ENCODE measurements at places on chromosomes 13 and 19.

DNA sequence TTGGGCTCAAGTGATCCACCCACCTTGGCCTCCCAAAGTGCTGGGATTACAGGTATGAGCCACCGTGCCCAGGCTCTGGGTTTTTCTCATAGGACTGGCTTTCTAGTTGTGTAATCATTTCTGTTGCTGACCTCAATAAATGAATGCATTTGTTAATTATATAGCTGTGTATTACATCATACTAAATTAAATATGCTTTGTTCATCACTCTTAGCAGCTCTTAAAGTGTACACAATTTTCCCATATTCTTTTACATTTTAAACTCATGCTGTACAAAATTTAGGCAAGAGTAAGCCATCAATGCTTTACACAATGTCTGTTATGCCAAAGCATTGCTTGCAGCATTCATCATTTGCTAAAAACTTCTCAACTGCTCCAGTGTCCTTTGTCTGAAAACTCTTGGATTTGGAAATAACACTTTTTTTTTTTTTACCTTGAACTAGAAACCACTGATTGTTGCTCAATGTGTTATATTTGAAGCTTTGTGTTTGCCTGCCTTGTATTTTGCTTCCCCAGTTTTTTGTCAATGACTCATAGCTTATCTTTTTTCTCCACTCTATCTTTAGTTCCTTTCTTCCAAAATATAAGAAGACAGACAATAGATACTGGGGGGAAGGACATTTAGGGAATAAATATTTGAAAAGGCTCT, 31.4 kb downstream of the CCDC122 start:
- DNase-seq: no peak

GRCh38 chr19:48874303-48875135, 2.3 kb downstream of the PPP1R15A start:
- no peak for DNase-seq

DNA sequence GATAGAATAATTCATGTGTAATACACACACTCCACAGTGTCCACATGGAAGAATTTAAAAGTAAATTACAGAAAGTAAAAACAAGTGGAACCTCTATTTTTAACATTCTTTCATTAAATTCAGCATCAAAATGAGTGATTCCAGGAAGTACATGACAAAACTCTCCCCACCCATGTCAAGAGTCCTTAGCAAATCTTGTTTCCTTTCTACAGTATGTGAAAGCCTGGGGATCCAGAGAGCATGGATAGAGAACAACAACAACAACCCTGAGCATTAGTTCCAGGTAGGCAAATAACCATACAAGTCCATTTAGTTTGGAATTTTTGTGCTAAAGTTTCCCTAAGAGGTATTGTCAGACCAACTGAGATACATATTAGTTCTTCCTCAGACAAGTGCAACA, 267.9 kb downstream of the ENOX1 start:
- DNase-seq: no peak

GRCh38 chr19:45716359-45717130, 14.2 kb downstream of the FBXO46 start:
- DNase-seq: no peak

- DNase-seq: no peak
These were observed 198.7 kb upstream of the SLITRK1 start for GRCh38 chr13:84080748-84081530.

GRCh38 chr19:41612483-41612882, 14.4 kb downstream of the CEACAM4 start:
- no peak for DNase-seq

- no peak for DNase-seq
These were observed 17.7 kb upstream of the OLFM2 start for GRCh38 chr19:9953802-9954542.

- DNase-seq: peak; percentile 80
These were observed 72.5 kb upstream of the MRI1 start for GRCh38 chr19:13691569-13692435.

- no peak for DNase-seq
These were observed 16.7 kb upstream of the EMC10 start for GRCh38 chr19:50459638-50460037.

DNA sequence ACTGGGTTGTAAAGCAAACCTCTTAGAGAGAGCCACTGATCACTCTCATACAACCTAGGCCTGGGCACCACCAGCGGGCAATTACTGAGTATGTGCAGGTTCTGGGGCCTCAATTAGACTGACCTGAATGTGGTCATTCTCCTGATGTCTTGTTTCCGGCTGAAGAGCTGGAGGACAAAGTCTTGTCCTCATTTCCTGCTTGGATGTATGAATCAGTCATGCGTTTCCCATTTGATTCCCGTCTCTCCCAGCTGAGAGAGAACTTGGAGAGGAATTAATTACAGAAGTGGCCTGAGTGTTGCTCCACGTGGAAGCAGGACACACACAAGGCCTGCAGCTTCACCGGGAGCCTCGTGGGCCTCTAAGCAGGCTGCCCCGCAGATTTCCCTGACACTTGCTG, 799.3 kb upstream of the ARGLU1 start:
- DNase-seq: no peak

DNA sequence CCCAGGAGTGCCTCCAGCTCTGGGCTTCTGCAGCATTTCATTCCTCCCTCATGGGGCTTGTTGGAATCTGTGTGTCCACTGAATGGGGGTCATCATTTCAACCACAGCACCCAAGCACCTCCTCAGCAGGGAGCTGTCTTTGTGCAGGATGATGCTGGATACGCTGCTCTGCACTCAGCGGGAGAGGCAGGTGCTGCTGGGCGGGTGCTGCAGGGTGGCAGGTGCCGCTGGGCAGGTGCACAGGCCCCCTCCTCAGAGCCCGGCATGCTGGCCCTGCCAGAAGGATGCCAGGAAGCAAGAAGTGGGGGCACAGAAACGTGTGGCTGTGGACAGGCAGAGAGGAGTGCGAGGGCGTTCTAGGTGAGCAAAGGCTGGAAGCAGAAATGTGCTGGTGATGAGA, 121.8 kb upstream of the VSTM2B start:
- DNase-seq: no peak

GRCh38 chr13:89688918-89689317, 1658.6 kb upstream of the MIR17HG start:
- DNase-seq: no peak

DNA sequence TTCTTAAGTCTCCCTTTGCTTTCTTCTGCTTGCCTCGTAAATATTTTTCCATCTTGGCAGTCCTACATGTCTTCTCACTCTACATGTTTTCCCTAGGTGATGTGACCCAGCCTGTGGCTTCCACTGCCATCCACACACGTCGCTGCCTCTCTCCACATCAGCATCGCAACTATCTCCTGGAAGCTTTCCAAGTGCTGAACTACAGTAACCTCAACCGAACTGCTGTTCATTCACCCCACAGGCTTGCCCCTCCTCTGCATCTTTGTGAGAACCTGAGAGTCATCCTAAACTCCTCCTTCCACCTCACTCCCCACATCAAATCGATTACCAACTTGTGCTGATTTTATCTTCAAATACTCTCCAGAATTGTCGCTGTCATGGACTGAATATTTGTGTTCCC, 41.2 kb upstream of the USPL1 start:
- DNase-seq: no peak

GRCh38 chr13:99124794-99125316, 75.8 kb upstream of the UBAC2 start:
- DNase-seq: peak; percentile 56

DNA sequence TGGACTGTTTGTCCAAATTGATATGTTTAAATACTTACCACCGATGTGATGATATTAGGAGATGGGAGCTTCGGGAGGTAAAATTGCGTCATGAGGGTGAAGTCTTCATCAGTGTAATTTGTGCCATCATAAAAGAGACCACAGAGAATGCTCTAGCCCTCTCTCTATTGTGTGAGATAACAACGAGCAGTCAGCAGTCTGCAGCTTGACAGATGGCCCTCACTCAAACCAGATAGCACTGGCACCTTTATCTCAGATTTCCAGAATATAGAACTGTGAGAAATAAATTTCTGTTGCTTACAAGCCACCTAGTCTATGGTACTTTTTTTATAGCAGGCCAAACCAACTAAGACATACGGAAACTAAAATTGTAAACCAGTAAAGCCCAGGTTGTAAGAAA, 1718.9 kb upstream of the MIR17HG start:
- no peak for DNase-seq

- DNase-seq: no peak
These were observed 6.8 kb downstream of the ZNF134 start for GRCh38 chr19:57620673-57621348.

DNA sequence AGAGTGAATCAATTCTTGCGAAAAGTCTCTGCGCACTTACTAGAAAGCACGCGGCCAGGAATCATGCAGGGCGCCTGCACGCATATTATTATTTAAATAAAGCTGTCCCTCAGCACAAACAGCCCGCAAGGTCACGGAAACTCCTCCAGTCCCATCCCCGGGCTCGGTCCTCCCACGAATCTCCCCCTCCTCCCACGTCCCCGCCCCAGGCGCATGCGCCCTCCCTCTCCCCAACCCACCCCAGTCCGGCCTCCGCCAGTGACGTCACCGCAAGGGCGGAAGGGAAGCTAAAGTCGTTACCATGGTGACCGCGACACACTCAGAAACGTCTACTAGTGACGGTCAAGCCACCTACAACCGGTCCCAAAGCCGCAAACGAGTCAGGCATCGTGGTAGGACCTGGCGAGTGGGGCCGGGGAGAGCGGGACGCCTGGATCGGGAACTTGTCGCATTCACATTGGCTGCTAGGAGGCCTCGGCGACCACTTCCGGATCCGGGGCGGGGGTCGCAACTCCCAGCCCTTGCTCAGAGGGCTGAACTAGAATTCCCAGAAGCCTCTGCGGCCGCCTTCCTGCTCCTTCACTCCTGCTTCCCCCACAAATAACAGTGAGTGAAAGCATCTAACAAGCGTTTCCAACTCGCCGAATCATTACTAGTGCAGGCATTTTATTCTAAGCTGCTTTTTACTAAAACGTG, at the start of gene ZSCAN5A:
Gene ZSCAN5A (minus strand): TSS at position 459 of the 696 bp plus-strand sequence. CDS start 89,793 bp downstream, outside the sequence.
- DNase-seq: peak; percentile 87

DNA sequence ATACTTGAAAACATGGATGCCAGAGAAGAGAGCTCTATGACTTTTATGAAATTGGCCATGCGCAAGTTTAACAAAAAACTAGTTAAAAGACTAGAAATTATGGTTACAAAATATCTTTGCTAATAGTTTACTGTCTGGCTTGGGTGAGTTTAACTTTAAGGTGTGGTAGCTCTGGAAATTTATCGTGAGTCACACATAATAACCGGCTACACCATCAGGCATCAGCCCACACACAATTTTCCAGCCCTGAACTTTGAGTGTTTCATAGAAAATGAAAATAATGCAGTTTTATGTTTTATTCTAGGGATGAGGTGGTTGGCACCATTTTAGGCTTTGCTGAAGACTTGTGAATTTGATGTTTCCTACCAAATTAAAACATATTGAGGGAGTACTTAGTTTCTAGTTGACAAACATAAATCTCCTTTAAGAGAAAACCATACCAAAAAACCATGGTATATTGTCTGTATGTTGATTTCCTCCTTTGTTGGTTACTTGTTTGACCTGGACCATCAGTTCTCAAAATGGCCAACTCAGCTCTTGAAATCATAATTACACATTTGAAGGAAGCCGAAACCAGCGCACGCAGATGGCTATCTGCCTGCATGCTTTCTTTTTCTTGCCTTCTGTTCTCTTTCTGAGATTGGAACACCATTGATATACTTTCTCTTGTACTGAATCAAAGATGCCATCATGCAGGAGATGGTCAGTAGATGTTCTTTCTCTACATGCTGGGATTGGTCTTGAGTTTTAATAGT, 125.1 kb downstream of the AKAP11 start:
- peak; percentile 18 for DNase-seq

GRCh38 chr19:54310543-54310942, 2.4 kb downstream of the LILRA5 start:
- DNase-seq: no peak

DNA sequence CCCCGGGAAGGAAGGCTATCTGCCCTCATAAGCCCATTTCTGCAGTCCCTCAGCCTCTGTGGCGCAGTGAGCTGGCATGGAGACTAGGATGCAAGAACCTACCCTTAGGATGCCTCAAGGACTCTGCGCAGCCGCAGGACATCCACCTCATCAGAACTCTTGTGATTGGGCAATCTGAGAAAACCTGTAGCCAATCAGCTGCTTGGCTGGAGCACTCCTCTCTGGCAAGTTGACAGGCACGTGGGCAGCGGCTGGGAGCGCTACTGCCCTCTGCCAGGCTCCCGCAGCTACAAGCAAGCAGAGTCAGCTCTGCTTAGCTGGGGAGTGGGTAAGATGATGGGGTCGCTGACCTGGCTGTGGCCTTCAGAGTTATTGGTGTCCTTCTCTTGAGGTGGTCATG, 1.5 kb upstream of the ECSIT start:
- peak; percentile 31 for DNase-seq

DNA sequence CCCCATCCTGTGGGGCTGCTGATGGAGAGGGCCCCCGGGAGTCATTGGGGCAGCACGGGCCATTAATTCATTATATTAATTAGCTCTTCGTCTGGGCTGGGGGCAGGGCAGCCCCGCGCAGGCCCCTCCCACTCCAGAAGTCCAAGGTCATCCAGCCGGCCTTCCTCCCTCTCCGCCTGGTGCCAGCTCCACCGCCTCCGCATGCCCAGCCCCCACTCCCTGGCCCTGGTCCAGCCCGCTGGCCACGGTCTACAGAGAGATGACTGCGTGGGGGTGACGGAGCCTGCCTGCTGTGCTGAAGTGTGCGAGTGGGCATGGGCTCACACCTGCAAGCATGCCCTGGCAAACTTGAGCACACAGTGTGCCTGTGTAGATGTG, 8.8 kb downstream of the IGLON5 start:
- no peak for DNase-seq

GRCh38 chr13:41942462-41943094, 18.3 kb downstream of the VWA8 start:
- DNase-seq: no peak

DNA sequence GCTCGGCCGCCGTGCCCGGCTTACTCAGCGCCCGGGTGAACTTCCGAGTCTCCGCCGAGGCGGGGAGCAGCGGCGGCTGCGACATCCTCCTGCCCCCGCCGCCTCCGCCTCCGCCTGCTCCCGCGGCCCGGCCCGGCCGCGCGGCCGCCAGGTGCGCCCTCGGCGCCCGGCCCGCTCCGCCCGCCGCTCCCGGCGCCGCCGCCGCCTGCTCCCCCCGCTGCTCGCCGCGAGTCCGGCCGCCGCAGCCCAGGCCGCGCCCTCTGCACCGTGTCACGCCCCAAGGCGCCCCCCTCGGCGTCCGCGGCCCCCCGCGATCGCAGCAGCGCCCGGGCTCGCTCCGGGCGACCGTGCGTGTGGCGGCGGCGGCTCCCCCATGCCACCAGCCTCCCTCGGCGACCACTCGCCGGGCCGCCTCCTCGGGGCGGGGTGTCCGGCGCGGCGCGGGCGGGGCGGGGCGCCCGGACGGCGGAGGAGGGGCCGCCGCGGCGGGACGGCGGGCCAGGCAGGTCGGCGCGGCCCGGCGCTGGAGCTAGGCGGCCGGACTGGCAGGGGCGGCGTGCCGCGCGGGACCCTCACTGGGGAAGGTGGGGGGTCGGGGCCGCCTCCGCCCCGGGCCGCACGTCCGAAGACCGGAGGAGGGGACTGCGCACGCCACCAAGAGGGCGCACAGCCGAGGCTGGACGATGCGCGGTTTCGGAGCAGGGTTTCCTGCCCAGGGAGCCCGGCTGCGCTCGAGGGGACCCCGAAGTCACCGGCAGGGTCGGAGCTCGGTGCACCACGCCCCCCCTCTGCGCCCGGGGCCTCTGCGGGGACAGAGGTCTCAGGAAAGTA, 108.6 kb upstream of the DOCK9 start:
- DNase-seq: no peak

GRCh38 chr13:68304286-68304893, 1074.3 kb upstream of the PCDH9 start:
- peak; percentile 1 for DNase-seq

GRCh38 chr19:12623361-12624031, 12.8 kb downstream of the ZNF791 start:
- no peak for DNase-seq

Measured in stromal cell of bone marrow (primary cell).